ENCODE measurements at places on chromosomes 2 and 18. TPM values are rescaled to one million over a fixed set of nuclear protein-coding genes. Genes with fewer than 3 reads are reported as not detected.

Gene FAHD2A
- total RNA-seq = 25.9 TPM

Gene KCNIP3
- total RNA-seq = 1.7 TPM

Gene SLC40A1
- 97.4 TPM for total RNA-seq

DNA sequence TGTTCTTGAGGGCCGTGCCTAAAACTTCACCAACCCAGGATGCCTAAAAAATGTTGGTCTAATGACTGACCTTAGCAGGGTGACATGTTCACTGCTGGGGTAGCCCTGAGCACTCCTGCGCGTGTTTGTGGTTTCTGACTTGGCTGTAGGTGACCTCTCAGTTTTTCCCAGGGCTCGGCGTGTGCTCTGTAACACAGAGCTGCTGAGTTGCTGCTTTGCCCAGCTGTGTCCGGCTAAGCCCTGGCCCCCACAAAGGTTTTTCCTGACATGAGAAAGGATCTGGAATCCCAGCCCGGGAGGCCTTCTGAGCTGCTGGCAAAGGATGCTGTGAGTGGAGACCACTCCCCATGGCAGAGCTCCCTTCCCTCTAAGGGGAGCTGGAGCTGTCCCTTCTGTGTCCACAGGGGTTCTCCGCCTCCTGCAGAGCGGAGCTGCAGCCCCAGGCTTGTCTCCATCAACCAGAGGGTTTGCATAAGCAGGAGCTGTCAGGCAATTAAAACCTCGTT is 52.7 kb downstream of the CRIM1 start:
- peak; percentile 85 for DNase-seq

DNA sequence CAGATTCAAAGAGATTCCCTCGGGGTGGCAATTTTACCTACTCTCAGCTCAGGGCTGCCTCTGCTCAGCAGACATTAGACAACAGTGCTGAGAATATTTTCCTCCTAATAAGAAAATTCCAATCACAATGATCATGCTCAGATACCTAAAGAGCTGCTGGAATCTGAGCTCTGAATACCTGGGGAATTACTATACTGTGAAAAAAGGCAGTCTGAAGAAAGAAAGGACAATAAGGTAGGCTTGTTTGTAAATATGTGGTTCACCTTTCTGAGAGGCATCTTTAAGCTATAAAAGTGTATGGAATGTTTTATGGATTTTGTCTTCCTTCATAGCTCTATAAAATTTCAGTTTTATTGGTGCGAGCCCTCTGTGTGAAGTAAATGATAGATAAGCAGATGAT is 34.2 kb upstream of the FAM98A start:
- DNase-seq = no peak

- no peak for DNase-seq
These were observed 291.6 kb downstream of the TNS1 start for GRCh38 chr2:217711188-217711587.
